NCI-H526 (cell line): ENCODE measurements at places on chromosomes 5 and 9.

GRCh38 chr9:135960411-135961276 lies 529 bp downstream of the UBAC1 start:
- no peak for DNase-seq

DNA sequence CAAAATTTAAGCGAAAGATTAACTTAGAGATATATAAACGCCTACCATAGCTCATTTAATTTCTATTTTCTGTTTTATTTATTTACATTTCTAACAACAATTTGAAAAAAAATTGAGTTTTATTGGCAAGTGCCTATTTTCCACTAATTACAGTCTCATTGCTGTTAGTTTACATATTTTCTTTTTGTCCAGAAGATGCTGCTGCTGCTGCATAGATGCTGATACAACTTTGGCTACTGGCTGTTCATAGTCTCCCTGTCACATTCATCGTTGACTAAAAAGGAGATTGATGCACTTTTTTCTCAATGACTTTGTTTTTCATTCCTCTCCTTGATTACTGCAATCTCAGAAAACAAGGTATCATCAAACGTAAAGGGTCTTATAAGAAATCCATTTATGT lies 235.4 kb downstream of the CDH9 start:
- no peak for DNase-seq

- no peak for DNase-seq
Measured at GRCh38 chr5:133205649-133206048, 153.8 kb downstream of the HSPA4 start.

DNA sequence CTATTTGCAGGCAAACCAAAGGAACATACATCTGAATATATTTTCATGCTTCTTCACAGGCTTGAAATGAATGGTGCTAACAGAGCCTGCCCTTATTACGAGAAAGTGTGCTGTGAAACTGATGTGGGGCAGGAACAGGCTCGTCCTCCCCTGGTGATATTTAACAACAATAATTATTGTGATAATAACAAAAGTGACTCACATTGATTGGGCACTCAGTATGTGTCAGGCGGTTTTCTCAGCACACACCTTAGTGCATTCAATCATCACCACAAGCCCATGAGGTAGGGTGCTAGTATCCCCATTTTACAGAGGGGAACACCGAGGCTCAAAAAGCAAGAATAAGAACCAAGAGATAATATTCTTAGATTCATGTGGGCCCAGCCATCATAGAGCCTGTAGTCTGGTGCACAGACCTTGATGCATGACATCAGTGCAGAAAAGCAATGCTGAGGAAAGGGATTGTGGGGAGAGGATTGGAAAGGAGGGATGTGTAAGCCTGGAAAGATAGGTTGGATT lies 18.1 kb upstream of the BOD1 start:
- DNase-seq, result no peak

DNA sequence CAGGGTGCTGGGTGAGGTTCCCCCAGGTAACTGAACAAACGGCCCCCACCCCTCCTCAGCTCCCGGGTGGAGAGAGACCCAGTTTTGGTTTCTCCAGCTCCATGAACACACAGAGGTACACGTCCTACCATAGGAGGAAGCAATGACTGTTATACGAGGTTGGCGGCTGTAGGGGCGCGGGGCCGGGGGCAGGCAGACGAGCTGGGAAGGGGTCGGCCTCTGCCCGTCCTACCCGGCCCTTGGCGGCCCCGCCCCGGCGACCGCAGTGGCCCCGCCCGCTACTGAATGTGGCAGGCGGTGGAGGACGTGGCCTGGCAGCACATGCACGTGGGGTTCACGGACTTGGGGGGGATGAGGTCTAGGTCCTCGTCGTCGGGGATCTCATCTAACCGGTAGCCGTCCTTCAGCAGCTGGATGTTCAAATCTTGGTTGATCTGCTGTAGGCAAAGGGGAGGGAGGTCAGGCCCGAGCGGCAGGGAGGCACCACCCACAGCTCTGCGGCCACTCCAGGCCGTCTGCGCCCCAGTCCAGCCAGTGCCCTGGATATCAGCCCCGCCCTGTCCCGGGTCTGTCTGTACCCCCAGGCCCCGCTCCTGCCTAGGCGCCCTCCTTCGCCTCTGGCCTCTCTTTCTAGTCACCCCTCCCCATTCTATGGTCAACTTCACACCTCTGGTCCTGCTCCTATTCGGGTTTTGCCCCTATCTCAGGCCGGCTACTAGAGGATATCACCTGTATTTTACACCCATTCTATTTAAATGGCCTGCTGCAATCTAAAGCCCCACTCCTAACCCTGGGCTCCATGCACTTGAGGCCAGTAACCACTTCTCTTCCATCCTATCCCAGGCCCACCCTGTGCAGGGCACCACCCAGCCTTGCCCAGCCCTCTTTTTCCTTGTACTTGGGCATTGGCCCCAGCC lies 24.2 kb upstream of the MYORG start:
- no peak for DNase-seq

DNA sequence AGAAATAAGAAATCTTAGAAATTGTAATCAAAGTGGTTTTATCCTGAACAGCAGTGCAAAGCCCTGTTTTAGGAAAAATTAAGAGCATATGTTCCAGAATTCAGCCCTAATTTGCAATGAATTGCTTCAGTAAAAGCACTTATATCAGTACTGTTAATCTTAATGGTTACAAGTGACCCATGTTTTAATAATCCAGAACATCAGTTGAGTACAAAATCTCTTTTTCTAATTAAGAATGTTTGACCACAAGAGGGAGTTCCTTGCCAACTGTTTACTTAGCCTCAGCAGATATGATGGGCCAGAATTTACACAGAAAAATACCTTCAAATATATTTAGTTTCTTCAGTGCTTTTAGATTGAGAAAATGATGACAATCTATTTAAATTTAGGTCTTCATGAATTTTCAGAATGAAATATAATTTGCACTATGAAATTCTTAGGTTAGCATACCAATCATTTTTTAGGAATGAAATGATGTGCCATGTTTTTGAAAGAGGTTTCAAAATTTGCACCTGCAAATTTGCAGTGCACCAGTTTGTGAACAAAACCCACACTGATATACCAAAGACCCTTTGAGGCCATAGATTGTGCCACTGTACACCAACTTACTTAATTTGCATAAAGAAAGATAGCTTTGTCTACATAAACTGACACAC lies 926.3 kb upstream of the ARRDC3 start:
- peak; percentile 51 for DNase-seq

DNA sequence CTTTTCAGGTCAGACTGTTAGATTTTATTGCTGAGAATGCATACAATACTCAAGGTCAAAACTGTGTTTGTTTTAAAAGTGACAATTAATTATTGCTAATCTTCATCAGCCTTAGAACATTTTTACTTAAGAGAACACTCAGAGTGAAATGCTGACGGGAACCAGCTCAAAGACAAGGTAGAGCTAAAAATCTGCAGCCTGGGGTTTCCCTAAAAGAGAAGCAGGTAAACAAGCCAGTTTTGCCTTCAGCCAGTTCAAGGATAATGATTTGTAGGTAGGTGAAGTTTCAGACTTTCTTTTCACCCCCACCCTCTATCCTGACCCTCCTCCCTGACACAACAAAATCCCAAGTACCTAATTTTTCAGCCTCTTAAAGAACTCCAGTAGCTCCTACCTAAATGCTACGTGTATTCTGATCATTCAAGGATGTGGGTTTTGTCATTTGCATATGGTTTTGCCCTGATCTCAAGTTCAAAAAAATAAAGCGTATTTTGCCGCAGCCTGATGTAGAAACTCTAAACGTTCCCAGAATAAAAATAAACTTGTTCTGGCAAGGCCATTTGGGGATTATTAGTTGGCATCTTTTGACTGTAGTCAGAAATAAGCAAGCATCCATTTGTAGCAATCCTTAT lies 407.2 kb downstream of the EFNA5 start:
- DNase-seq, result no peak

- DNase-seq, result no peak
Measured at GRCh38 chr5:154271466-154271865, 80.9 kb downstream of the GALNT10 start.

DNA sequence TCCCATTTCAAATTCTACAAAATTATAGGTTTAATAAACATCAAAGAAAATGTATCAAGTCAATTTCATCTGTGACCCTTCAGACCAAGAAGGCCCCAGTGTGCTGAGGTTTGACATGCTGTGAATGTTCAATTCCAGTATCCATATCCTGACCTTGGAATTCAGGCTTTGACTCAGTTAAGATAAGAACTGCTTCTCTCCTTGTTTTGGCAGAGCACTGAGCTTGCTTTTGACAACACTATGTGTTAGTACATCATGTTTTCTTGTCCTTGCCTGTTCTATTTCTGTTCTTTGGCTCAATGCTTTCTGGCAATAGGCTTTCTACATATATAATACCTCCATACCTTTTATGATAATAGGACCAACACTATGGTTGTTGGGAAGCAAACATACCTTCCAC lies 105.6 kb downstream of the PLCXD3 start:
- DNase-seq, result no peak

DNA sequence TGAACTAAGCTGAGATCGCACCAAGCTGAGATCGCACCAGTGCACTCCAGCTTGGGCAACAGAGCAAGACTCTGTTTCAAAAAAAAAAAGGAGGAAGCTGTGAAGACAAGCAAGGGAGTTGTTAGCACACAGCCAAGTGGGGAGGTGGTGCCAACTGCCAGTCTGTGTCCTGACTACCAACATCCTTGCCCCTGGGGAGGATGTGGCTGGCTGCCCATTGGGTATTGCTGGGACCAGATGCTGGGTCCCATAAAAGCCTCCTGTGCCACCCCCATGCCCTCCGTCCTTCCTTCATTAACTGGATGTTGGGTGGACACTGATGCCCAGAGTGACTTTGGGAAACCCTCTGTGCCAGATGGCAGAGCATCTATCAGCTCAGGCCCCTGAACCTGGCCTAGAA lies 157.1 kb upstream of the COL5A1 start:
- no peak for DNase-seq

GRCh38 chr5:158039441-158039840 lies 180.5 kb upstream of the CLINT1 start:
- no peak for DNase-seq

- DNase-seq, result no peak
Measured at GRCh38 chr5:140916325-140916724, 9.8 kb upstream of the PCDHAC1 start.

DNA sequence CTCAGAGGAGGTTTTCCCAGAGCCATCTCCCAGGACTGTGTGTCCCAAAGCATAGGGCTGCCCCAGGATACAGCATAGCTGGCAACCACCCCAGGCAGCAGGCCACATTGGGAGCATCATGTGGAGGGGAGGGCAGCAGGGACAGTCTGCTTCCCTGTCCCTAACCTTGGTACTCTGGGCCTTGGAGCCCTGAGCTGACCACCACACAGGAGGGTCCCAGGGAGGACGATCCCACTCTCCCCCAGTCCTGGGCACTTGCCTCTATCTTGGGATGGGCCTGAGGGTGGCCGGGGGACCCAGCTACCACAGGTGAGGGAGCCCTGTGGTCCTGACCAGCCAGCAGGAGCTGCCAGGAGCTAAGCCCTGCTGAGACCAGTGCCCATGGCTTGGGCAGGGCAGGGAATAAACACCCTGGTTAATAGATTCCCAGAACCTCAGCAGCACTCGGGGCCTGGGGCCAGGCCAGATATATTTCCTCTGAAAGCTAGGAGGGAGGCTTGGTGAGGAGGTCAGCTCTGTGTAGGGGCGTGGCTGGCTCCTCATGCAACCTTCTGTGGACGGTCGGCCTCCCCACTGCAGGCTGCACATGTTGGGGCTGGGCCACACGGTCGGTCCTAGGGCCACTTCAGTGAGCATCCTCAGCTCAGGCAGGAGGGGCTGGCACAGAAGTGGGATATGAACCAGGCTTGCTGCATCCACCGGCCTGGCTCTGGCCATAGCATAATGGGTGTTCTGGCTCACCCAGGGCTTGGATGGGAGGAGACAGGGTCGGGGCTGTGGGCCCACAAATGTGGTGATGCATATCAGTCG lies 4.2 kb downstream of the NINJ1 start:
- DNase-seq, result no peak

GRCh38 chr9:114769624-114770023 lies 36.2 kb downstream of the TNFSF15 start:
- DNase-seq, result no peak

GRCh38 chr9:4020038-4020754 lies 279.7 kb downstream of the GLIS3 start:
- DNase-seq, result no peak

DNA sequence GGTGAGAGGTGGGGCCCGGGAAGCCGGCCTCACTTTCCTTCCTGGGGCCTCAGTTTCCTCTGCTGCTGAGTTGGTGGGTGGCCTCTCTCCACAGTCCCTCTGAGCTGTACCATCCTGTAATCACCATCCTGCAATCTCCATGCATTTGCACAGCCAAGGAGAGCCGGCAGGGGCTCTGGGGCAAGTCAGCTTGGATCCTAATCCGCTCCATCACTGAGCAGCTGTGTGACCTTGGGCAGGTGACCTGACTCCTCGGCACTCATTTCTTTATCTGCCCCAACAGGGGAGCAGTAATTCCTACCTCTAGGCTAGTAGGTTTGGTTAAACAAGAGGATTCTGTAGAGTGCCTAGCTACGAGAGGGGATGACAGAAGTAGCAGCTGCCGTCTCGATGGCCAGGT lies 88.2 kb upstream of the ZNF618 start:
- DNase-seq, result no peak

DNA sequence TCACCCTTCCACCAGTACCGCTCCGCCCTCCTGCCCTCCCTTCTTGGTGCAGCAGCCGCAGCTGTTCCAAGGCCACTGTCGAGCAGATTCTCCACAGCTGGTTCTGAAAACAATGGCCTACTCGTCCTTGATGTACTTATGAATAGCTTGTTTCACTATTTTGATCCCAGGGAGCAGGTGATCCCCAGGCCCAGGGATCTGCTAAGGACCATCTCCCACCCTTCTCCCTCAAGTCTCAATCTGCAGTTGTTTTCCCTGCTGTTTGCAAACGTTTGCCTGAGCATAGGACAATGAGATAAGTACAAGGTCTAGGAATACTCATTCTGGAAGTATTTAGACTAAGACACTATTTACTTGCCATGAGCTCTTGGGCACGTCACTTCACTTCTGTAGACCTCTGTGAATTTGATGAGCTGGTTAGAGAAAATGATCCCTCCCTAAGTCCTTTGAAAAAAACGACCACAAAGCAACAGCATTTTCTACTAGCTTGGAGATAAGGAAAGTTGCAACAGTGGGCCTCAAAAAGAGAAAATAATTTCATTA lies 1.8 kb downstream of the LURAP1L start:
- DNase-seq, result no peak

- DNase-seq, result no peak
Measured at GRCh38 chr5:31551878-31552277, 19.8 kb downstream of the C5orf22 start.

GRCh38 chr5:143194206-143194605 lies 209.3 kb downstream of the NR3C1 start:
- no peak for DNase-seq

- peak; percentile 36 for DNase-seq
Measured at GRCh38 chr9:111975709-111976108, 79.1 kb downstream of the UGCG start.

GRCh38 chr5:57779383-57780223 lies 297.0 kb upstream of the ACTBL2 start:
- DNase-seq, result peak; percentile 24

DNA sequence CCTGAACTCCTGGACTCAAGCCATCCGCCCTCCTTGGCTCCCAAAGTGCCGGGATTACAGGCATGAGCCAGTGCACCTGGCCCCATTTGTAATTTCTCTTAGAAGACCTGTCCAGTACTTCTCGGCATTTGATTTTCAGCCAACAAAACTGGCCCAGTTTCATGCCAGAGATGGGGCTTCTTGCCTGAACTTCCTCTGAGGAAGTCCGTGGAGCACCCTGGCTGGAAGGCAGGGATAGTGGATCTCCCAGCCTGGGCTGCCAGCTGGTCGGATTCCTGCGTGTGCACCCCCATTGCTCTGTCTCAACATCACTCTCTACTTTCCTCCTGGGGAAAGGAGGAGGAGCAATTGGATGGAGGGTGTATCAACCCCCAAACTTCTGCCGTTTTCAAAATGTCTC lies 39.0 kb downstream of the FAM78A start:
- DNase-seq, result no peak
